ENCODE measurements at places on chromosomes 11 and 22.

GRCh38 chr22:26484360-26484706, 656 bp downstream of the SRRD start:
- no peak for DNase-seq

DNA sequence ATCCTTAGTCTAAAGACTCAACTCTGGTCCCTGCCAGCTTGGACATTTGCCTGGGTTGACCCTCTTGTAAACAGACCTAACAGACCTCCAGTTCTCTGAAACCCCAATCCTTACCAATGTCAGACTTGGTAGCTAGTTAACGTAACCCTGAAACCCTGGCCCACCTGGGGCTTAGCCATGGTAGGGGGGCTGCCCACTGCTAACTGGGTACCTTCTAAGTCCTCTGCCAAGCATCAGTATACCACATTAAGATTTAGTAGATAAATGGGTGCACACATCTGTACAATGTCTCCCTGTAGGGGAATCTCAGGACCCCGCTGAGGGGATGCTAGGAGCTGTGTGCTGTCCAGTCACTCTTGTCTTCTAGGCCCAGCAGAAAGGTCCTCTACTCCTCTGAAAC, 29.9 kb upstream of the TH start:
- DNase-seq, result no peak

- no peak for DNase-seq
Observed at GRCh38 chr11:46982797-46983452, 46.4 kb downstream of the CSTPP1 start.

DNA sequence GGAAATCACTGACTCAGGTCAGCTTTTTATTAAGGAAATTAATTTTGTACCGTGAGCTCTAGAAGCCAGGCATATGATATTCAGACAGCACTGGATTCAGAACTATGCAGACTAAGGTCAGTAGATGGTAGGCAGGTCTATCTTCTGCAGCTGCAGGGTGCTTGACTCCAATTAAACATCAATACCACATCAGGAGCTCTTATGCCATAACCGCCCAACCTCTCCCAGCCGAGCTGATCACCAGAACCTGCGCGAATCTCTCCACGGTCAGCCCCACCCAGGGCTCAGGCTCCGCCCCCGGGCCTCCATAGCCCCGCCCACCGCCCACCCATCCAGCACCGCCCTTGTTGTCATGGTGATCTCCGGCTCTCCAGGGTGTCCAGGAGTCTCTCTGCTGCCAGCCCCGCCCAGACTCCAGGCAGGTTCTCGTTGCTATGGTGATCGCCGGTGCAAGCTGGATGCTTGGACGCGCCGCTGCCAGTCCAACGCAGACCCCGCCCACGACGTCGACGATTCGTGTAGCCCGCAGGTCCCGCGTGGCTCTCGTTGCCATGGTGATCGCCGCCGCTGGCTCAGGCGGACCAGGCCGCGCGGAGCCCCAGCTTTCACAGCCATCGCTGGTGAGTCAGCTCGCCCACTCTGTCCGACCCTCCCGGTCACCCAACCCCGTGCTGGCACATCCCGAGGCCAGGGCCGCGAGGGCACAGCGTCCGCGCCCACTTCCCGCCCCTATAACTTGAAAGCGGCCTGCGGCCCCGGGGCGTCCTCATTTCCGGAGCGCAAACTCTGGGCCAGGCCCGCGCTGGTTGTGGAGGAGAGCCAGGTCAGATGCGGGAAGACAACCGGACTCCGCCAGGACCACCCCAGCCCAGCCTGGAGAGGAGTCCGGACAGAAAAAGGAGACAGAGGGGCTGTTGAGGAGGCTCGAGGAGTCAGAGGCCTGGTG, at the start of gene RAB36:
TSS of gene RAB36 (plus strand) at position 546 of the 946 bp plus-strand sequence. CDS start 1,140 bp downstream, outside the sequence.
- peak; percentile 90 for DNase-seq

- DNase-seq, result no peak
Observed at GRCh38 chr11:20035701-20036601, 124.3 kb downstream of the DBX1 start.

DNA sequence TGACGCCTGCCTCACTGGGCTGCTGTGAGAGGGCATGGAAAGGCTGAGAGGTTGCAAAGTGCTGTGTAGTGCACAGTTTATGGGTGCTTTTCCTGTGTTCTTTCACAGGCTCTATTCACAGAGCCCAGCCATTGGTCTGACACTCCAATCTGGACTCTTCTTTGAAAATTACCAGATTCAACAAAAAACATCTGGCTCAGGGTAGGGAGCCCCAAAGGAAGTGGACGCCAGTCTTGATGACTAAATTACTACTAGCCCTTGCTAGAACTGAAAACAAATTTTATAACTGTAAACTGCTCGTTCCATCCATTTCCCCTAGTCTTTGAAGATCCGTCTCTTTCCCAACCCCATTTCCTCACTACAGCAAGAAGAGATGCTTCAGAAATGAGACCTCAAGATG, 178.6 kb downstream of the TENM4 start:
- no peak for DNase-seq

- DNase-seq, result no peak
Observed at GRCh38 chr11:64667154-64667745, 55.7 kb downstream of the NRXN2 start.

- DNase-seq, result no peak
Observed at GRCh38 chr11:15307619-15308024, 192.9 kb downstream of the INSC start.

GRCh38 chr22:26847046-26847445, 189.7 kb downstream of the MIAT start:
- no peak for DNase-seq

Data from pulmonary artery endothelial cell (primary cell).